ENCODE measurements at places on chromosomes 3 and 15.

- no peak for DNase-seq
Measured at GRCh38 chr3:71786551-71786950, 1.6 kb upstream of the PROK2 start.

GRCh38 chr3:174058804-174059203 lies 661.3 kb downstream of the NLGN1 start:
- no peak for DNase-seq

DNA sequence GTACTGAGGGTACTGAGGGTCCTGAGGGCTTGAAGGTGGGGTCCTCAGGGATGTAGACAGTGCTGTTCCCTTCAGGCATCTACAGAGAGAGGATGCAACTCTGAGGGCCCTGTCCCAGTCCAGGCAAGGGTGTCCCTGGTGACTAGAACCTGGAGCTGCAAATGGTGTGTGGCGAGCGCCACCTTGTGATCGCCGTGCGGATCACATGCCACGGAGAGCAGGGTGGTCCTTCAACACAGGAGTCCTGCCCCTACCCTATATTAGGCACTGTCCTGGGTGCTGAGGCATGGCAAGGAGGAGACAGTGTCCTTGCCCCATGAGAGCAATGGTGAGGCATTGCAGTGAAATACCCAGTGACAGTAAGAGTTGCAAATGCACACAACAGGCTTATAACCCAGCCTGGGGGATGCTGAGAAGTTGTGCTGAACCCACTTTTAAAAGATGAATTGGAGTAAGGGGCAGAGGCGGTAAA lies 23.6 kb downstream of the RHCG start:
- DNase-seq: no peak

- DNase-seq: no peak
Measured at GRCh38 chr3:56825567-56826438, 24.1 kb upstream of the ARHGEF3 start.

GRCh38 chr3:31345581-31345980 lies 187.1 kb upstream of the STT3B start:
- no peak for DNase-seq

DNA sequence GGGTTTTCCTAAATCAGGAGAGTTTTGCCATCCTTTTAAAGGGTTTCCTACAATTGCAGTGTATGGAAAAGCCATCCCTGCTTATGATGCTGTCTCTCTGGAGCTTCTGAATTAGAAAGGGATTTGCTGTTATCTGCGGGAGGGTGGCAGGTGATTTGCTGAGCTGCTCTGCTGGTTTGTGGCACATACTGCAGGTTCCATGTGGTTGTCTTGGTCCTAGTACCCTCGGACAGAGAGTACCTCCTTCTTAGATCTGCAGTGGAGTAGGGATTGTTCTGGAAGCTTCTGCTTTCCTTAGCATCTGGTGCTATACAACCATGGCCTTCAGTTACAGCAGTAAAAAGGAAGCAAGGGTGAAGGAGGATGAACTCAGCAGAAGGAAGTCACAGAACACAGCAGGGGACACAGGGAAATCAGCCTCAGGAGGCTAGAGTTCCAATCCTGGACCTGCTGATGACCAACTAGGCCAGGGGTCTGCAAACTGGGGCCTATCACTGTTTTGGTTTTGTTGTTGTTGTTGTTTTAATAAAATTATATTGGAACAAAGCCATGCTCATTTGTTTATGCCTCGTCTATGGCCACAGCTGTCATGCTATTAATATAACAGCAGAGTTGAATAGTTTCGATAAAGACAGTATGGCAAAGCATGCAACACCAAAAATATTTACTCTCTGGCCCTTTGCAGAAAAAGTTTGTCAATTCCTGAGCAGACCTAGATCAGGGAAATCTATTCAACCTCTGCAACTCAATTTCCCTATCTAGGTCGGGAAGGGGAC lies 39.5 kb downstream of the STARD5 start:
- no peak for DNase-seq

DNA sequence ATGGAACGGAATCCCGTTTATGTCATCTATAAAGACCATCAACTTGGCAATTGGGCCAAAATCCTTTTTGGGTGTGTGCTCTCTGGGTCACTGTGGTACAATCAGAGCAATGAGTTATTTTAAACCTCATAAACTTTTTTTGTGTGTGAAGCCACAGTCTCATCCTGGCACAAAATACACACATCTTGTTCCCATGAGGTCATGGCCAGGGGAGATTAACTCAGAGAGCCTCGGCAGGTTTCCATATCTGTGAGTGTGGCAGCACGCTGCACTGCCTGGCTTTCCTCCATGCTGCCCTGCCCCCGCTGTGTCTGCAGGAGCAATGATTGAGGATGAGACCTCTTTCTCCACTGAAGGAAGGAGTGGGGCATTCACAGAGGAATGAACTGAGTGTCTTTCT lies 54.0 kb upstream of the DLG1 start:
- no peak for DNase-seq

DNA sequence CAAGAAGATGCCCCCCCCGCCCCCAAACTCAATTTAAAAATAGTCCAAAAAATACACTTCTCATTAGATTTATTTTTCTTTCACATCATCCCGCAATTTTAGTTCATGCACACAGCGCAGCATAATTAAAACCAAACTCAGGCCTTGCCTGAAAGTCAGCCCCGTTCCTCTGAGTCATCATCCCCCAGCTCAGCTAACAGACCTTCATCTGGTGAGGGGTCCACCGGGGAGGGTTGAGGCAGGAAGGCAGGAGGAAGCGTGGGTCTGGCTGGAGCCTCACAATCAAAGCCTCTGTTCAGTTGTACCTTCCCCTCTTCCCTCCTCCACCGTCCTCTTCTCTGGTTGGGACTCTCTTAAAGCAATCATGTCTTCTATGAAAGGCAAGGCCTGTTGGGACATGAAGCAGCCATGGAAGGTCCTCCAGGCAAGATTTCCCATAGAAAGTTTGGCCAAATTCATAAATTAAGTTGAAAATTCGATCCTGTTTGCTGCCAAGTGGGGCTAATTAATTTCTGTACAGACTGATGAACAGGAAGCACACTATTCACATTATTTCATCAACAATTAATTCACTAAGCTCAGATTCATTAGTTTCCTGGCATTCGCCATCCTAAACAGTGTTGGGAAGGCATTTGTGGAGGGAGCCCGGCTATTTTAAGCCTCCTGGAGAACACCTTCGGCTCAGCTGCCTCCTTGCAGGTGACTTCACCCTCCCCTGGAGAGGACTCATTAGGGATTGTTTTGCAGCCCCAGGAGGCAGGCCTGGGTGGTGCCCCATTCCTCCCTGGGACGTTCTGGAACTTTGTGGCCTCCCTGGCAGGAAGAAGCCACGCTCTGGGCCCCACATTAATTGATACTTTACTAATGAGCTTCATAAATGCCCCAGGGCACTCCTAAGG lies 72.3 kb upstream of the BNC1 start:
- DNase-seq: no peak

DNA sequence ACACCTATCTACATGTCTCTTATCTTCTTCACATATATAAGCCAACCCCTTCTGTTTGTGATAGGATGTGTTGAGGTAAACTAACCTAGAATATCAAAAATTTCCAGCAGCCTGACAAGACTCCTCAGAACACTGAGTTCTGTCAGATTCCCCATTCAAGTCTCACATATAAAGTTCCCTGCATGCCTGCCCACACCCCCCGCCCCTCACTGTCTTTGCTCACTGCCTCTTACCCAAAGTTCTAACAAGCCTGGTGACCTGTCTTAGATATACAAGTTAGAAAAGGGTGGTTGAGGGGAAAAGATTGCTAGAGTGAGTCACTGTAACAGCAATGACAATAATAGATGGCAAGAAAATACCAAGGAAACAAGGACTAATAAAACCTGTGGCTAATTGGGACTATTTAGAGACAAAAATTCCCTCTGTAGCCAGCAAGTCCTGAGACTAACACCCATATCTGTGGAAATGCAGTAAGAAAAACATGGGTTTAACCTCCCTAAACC lies 40.1 kb downstream of the FBXO22 start:
- no peak for DNase-seq

DNA sequence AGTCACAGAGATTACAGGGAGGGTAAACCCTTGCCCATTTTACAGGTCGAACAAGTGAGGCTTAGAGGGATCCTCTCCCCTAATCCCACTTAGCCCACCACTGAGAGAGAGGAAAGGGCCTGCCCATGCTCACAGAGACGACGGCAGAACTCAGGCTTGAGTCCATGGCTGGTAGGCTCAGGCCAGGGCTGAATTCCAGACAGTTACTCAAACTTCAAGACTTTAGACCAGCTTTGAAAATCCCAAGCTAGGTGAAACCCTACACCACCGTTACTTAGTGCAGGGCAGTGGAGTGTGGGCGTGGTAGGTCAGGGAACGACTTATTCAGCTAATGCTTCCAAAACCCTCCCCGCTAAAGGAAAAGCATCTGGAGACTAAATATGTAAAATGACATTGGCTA lies 16.4 kb downstream of the GRIP2 start:
- DNase-seq: no peak

DNA sequence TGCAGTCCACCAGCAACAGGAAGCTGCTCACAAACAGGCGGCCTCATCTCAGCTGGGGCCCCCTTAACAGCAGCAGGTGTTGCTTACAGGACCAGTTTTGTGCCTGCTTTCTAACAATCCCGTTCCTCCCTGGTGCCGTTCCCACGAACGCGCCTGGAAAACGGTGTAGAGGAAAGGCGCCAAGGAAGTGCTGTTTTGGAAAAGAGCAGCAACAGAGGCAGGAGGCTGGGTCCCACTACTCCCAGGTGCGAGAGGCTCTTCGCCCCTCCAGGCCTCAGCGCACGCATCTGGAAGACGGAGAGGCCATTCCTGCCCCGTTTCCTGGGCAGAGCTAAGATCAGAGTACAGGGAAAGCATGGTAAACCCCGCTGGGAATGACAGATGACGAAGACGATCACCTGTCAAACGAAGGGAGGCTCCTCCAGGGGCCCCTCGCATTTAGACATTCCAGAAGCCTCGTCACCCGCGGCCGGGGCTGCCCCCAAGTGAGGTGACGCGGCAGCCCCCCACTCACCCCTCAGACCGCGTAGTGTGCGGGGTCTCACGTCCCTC lies 603 bp downstream of the SCAPER start:
- DNase-seq: no peak

DNA sequence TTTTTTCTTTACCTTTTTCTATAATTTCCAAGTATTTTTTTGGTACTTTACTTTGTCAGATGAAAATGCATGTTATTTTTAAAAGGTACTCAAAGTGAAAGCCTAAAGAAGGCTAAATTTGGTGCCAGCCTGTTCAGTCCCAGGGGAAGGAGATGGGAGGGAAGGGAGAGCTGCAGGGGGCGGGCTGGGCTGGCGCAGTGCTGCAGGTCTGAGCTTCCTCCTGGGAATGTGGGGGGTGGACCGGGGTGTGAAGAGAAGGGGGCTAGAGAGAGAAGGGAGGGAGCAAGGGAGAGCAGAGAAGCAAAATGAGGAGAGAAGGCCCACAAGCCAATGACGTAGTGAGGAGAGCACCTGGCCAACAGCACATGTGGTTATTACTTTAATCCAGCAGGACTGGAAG lies 71.0 kb upstream of the SCN5A start:
- DNase-seq: no peak

DNA sequence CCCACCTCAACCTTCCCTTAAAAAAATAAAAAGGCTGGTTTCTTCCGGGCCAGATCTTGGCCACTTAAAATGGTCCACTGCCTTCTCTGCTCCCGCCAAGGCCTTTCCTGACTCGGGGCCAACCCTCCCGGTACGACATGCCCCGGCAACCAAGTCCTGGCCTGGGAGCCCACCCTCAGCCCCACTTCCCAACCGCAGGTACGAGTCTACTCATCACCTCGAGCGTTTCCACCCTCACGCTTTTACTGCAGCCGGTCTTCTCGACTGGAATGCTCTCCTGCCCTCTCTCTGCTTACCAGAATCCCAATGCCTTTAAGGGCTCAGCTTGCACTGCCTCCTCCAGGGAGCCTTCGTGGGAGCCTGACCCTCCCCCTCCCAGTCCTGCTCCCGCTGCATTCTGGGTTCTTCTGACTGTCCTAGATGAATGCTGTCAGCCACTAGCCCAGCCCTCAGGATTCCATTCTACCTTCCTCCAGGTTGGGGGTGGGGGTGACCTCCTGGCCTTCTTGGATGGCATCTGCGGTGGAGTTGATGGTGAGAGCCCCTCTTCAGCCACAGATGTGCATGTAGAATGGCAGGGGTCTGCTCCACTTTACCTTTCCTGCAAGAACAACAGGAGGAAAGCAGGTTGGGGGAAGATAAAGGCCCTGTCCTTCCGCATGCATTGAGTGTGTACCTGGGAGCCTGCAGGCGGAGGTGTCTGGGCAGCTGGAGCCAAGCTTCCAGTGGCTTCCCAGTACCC lies 1.1 kb upstream of the CSRNP1 start:
- no peak for DNase-seq

DNA sequence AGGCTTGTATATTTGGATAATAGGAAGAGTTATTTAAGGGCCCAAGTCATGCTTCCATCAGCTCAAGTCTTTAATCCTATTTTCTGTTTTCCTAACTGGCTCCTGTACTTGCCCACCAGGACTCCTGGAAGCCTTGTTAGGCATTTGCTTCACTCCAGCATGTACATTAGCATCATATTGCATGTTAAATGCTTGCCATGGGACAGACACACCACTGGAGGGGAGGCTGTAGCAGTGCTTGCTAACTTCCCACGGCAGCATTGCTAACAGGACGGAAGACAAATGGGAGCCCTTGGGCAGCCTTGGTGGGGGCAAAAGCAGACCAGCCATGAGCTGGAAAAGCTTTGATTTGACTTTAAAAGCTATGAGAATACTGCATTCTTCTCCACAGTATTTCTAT lies 6.1 kb downstream of the TMOD2 start:
- no peak for DNase-seq

- peak; percentile 50 for DNase-seq
Measured at GRCh38 chr3:48429317-48429959, 448 bp downstream of the PLXNB1 start.

DNA sequence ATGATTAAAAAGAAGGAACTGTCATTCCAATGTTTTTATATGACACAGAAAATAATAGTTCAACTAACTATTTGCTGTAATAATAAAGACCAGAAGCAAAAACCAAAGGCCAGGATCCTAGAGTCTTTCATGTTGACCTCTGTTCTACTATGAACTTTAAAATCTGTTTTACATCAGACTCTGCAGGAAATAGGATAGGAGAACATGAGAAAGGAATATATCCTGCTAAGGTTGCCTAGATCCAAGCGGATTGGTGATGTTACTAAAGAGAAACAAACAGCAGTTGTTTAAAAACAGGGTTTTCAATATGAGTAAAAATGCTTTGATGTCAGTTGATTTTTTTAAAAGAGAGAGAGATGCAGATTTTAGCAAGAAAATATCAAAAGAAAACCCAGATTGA lies 549.6 kb downstream of the ZIC1 start:
- no peak for DNase-seq

DNA sequence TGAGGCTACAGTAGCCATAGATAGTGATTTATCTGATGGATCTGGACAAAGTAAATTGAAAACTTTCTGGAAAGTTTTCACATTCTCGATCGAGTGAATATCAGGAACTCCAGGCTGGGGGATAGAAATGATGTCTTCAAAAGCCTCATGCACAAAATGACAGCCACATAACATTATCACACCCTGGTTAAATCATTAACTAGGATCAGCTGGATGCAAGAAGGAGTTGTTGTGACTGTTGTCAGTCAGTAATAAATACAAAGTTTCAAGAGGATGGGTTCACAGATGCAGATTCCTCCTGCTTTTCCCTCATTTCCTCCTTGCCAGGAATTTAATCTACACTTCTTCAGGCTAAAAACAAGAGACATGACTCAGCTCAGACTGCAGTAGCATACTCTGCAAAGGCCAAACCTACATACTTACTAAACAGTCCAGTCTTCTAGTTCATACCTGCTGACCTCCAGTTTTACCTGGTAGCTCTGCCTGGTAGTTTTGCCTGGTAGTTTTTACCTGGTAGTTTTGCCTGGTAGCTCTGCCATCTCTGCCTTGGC lies 40.9 kb downstream of the C2CD4A start:
- no peak for DNase-seq
